ENCODE measurements at places on chromosomes 1 and 21. TPM values are rescaled to one million over a fixed set of nuclear protein-coding genes. Genes with fewer than 3 reads are reported as not detected.

- no peak for DNase-seq
- no peak overlapping the region for H3K27ac ChIP-seq
- H3K4me3 ChIP-seq: no peak overlapping the region
- peaks cover 12% of the 10 kb centered on the region for H3K36me3 ChIP-seq
Observed at GRCh38 chr1:10489291-10490055, 14.7 kb downstream of the PEX14 start.

GRCh38 chr1:97204468-97204867 lies 482.9 kb downstream of the PTBP2 start:
- H3K27me3 ChIP-seq: peaks cover 1% of the 10 kb centered on the region
- no peak overlapping the region for H3K4me3 ChIP-seq
- H3K36me3 ChIP-seq: no peaks in the 10 kb centered on the region
- H3K27ac ChIP-seq: no peak overlapping the region
- H3K4me1 ChIP-seq: no peaks in the 10 kb centered on the region
- DNase-seq: no peak

DNA sequence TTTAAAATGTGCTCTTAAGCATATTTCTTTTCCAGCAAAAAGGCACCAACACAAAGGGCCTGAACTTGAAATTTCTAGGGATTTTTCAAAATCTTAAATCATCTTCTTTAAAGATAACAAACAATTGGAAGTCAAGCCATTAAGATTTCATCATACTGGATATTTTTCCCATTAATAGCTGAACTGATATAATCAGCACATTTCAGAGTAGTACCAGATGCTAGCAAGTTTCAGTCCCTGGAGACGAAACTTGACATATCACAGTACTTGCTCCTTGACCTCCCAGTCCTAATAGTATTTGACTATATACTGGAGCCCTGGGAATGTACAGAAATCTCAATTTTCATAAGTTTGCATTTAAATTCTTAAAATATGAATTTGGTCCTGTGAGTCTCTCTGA lies 10.2 kb upstream of the CDC7 start:
- no peaks in the 10 kb centered on the region for H3K4me1 ChIP-seq
- no peak for DNase-seq
- no peaks in the 10 kb centered on the region for H3K27me3 ChIP-seq
- no peak overlapping the region for H3K4me3 ChIP-seq
- H3K27ac ChIP-seq: no peak overlapping the region
- H3K36me3 ChIP-seq: no peaks in the 10 kb centered on the region

The GUCA2A gene
- total RNA-seq: not detected

DNA sequence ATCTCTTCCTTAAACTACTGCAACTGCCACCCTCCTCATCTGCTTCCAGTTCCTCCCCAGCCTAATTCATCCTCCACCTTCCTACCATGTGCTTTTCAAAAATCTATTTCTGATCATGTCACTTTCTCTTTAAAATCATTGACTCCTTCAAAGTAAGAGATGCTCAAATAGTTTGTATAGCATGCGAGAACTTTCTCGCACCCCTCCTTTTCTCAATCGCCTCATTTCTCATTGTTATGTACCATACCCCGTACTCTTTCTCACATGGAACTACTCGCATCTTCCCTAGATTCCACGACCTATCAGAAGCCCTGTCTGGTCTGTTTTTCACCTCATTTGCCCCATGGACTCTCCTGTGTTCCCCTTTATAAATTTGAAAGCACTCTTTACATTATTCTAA lies 238.2 kb downstream of the NRIP1 start:
- H3K4me3 ChIP-seq: no peak overlapping the region
- no peak for DNase-seq
- no peaks in the 10 kb centered on the region for H3K36me3 ChIP-seq
- no peak overlapping the region for H3K27ac ChIP-seq

DNA sequence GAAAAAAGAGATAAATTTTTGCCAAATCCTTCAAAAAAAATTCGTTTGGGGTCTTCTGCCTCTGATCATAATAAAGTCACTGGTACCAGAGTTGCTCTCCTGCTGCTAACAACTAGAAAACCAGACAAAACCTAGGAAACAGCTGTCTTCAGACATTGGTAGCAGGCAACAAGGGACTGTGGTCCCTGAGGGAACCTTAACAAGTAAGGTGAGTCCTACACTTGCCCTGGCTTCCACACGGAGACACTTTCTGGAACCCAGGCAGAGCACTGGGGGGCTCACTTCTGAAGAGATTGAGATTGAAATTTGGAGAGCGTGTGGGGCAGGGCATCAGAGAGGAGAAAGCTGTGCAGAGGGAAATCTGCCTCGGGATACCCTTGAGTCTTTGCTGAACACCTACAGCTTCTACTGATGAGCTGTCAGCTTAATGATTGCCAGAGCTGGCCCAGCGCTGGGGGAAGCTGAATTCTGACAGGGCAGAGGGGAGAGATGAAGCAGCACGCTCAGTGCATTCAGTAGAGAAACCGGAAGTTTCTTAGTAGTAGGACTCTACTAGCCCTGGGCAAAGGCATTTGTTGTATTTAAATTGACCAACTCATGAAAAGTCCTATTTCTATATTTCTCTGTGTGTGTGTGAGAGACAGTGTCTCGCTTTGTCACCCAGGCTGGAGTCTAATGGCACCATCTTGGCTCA lies 18.5 kb upstream of the FAM89A start:
- peaks cover 8% of the 10 kb centered on the region for H3K4me1 ChIP-seq
- no peak overlapping the region for H3K4me3 ChIP-seq
- no peaks in the 10 kb centered on the region for H3K36me3 ChIP-seq
- no peak overlapping the region for H3K27ac ChIP-seq
- peaks cover 12% of the 10 kb centered on the region for H3K27me3 ChIP-seq
- DNase-seq: no peak

DNA sequence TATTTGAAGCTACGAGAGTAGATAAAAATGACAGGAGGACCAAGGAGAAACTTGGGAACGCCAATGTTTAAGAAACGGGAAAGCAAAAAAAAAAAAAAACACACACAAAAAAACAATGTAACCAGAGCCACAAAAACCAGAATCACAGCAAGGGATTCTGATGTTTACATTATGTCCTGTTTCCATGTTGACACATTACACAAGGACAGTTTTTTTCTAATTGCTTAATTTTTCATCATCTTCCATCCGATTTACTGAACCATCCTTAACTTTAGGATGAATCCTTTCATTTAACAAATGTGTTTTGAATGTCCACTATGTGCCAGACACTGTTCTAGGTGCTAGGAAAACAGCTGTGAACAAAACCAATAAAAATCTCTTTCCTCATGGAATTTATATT lies 1.4 kb upstream of the BCL10 start:
- H3K36me3 ChIP-seq: peaks cover 20% of the 10 kb centered on the region
- H3K27me3 ChIP-seq: peaks cover 22% of the 10 kb centered on the region

DNA sequence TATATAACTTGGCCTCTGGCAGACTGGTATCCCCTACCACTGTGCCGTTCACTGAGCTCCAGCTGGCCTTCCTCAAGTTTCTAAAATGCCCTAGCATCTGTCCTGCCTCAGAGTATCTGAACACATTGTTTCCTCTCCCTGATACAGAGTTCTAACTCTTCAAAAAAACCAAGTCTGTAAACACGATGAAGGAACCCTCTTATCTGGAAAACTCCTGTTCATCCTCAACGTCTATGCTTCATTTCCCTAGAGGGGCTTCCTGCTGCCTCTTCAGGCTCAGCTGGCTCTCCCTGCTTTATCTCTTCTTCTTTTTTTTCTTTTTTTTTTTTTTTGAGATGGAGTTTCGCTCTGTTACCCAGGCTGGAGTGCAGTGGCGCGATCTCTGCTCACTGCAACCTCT lies 5.6 kb downstream of the BSDC1 start:
- H3K4me3 ChIP-seq: no peak overlapping the region
- peaks cover 7% of the 10 kb centered on the region for H3K4me1 ChIP-seq
- no peak for DNase-seq
- H3K27ac ChIP-seq: no peak overlapping the region
- peaks cover 26% of the 10 kb centered on the region for H3K36me3 ChIP-seq

- H3K4me1 ChIP-seq: no peaks in the 10 kb centered on the region
- no peak for DNase-seq
- H3K36me3 ChIP-seq: peaks cover 7% of the 10 kb centered on the region
- H3K27me3 ChIP-seq: no peaks in the 10 kb centered on the region
Observed at GRCh38 chr1:77832901-77833300, 53.5 kb downstream of the MIGA1 start.

The CELA2B gene
- total RNA-seq: not detected

DNA sequence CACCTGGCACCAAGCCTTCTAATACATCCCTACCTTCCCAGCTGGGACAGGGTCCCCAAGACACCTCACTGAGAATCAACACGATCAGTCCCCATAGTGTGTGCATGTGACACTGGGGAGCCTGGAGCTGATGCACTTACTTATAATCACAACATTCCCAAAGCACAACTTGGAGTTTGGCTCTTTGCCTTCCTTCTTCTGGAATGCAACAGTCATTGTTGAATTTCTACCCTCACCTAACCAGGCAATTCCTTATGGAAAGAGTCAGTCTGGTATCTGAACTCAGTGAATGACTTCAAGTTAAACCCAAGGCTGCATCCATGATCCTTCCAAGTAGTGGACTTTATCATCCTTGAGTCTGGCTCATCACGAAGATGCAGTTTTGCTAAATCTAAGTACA lies 86.1 kb downstream of the DSCAM start:
- no peak overlapping the region for H3K4me3 ChIP-seq
- H3K27me3 ChIP-seq: no peaks in the 10 kb centered on the region
- no peaks in the 10 kb centered on the region for H3K4me1 ChIP-seq
- H3K27ac ChIP-seq: no peak overlapping the region
- DNase-seq: no peak
- H3K36me3 ChIP-seq: no peaks in the 10 kb centered on the region

DNA sequence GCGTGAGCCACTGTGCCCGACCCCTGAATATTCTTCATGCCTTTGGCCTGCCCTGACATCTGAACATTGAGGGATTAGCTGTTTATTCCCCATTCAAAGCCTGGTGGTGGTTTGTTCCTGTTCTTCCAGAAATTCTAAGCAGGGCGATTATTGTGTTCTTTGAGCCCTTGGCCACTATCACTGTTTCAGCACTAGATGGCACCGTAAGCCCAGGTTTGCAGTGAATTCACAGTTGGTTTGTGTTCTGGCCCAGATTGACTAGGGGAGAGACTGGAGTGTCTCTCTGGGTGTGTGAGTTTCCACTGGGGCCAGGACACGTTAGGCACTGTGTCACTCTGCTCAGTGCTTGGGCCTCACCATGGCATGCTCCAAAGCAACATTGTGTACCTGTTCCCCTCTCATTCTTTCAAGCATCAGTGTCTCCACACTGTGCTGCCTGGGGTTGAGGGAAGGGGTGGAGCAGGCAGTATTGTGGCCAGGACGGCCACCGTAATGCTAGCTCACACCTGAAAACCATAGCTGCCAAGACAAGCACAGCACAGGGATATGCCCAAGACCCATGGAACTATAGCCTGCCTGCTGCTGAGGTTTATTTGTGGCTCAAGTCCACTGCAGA lies 52.7 kb downstream of the PKN2 start:
- peaks cover 12% of the 10 kb centered on the region for H3K36me3 ChIP-seq
- peaks cover 17% of the 10 kb centered on the region for H3K4me1 ChIP-seq
- no peaks in the 10 kb centered on the region for H3K27me3 ChIP-seq
- DNase-seq: peak; percentile 16
- no peak overlapping the region for H3K27ac ChIP-seq

- no peak for DNase-seq
- H3K4me3 ChIP-seq: peak overlapping the region; percentile 68
- peaks cover 24% of the 10 kb centered on the region for H3K4me1 ChIP-seq
- H3K27me3 ChIP-seq: peaks cover 67% of the 10 kb centered on the region
- peaks cover 1% of the 10 kb centered on the region for H3K36me3 ChIP-seq
Observed at GRCh38 chr1:180230416-180230790, 339 bp downstream of the LHX4 start.

DNA sequence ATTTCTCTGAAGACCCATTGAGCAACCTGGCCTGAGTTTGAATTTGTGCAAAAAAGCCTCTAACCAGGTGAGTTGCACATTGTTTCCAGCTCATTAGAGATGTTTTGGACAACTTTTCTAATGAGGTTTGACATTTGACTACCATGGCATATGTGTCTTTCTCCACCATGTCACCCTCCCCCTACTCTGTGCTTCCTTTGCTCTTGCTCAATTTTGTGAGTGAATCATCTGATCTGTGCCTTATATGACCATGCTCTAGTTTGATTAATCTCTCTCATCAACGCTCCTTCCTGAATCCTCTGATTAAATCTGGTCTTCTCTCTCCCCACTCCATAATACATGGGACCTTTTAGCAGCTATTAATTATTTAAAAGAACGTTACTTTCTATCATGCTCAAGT lies 144.8 kb upstream of the SAMSN1 start:
- no peak for DNase-seq
- H3K27me3 ChIP-seq: no peaks in the 10 kb centered on the region
- H3K27ac ChIP-seq: no peak overlapping the region
- H3K4me1 ChIP-seq: peaks cover 39% of the 10 kb centered on the region
- H3K36me3 ChIP-seq: peaks cover 8% of the 10 kb centered on the region

DNA sequence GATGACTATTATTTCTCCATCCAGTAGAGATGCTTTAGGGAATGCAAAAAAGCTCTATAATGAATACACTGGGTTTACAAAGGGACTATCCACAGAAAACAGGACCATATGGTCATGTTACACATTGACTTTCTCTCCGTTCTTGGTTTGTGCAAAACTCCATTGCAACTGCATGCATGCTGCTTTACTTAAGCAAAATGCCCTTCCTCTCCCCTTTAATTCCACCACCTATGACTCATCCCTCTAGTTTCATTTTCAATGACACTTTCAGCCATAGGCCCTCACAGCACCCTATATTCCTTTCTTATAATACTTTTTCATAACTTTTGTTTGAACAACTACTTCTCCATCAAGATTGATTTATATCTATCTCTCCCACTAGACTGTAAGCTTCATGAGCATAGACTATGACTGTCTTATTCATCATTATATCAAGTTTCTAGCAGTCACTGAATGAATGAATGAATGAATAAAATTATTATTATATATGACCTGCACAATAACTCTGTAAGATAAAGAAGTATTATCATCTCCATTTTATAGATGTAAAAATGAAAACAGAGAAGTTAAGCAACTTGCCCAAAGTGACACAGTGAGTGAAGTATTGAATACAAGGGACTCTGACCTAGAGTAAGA lies 248.9 kb downstream of the PLPP3 start:
- no peak overlapping the region for H3K27ac ChIP-seq
- DNase-seq: no peak
- peaks cover 5% of the 10 kb centered on the region for H3K4me1 ChIP-seq
- no peaks in the 10 kb centered on the region for H3K27me3 ChIP-seq
- H3K4me3 ChIP-seq: no peak overlapping the region

DNA sequence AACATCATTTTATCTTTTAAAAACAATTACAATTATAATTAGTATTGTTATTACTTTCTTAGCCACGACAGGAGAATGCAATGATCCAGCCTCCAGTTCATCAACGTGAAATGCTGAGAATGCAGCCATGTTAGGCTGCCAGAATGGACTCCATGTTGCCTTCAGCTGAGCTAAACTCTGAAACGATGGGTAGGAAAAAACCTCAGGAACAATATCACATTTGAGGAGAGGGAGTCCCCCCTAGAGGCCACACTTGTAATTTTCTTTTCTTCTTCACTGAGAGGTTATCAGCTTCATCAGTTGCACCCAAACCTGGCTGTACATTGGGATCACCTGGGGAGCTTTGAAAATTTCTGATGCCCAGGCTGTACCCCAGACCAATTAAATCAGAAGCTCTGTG lies 34.6 kb upstream of the DNAH14 start:
- no peak overlapping the region for H3K27ac ChIP-seq
- no peak for DNase-seq
- no peaks in the 10 kb centered on the region for H3K36me3 ChIP-seq
- peaks cover 3% of the 10 kb centered on the region for H3K27me3 ChIP-seq

The TFF1 gene
- total RNA-seq: not detected

- no peak overlapping the region for H3K27ac ChIP-seq
- no peak overlapping the region for H3K4me3 ChIP-seq
- no peak for DNase-seq
- peaks cover under 1% of the 10 kb centered on the region for H3K36me3 ChIP-seq
- H3K4me1 ChIP-seq: no peaks in the 10 kb centered on the region
- no peaks in the 10 kb centered on the region for H3K27me3 ChIP-seq
Observed at GRCh38 chr1:165915480-165915879, 88.1 kb downstream of the UCK2 start.
